A549 treated with ZK216348 at 1 μM for 4 hours (cell line): ENCODE measurements at places on chromosomes 13 and 19. TPM values are rescaled to one million over a fixed set of nuclear protein-coding genes. Genes with fewer than 3 reads are reported as not detected.

IFNL1 gene
- 0.30 TPM in 1 of 5 replicates, not detected in the others for total RNA-seq

PEX11G gene
- 1.6 to 2.7 TPM (median 2.1 TPM) in 5 replicates for total RNA-seq

OR4F17 gene
- not detected in 5 replicates for total RNA-seq

PCDH8 gene
- total RNA-seq: not detected in 5 replicates

CEACAM16 gene
- total RNA-seq: 0.08 to 0.19 TPM (median 0.16 TPM) in 3 of 5 replicates, not detected in the others

HIPK4 gene
- 0.20 to 0.42 TPM (median 0.32 TPM) in 5 replicates for total RNA-seq
